Stimulated activated CD4-positive, alpha-beta T cell treated with anti-CD3 and anti-CD28 coated beads, Interleukin-4, amount 100 ng/mL, for 48 hours (primary cell): ENCODE measurements at places on chromosomes 2 and 18.

- DNase-seq, result no peak
Measured at GRCh38 chr18:24923138-24923537, 428.8 kb downstream of the ZNF521 start.

DNA sequence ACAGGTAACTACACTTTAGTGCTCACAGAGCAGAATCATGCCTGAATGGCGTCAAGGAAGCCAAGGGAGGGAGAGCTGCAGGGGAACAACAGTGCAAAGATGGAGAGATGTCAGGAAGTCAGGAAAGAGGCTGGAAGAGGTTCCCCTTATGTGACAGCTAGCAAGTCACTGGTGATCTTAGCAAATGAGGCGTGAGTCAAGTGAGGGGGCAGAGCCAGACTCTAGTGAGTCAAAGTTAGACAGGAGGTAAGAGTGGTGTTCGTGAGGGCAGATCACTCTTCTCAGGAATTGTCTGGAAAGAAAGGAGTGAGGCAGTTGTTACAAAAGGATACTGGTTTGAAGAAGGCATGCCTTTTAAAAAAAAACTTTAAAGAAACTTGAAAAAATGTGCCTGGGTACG is 87.1 kb downstream of the MEP1B start:
- DNase-seq, result no peak

DNA sequence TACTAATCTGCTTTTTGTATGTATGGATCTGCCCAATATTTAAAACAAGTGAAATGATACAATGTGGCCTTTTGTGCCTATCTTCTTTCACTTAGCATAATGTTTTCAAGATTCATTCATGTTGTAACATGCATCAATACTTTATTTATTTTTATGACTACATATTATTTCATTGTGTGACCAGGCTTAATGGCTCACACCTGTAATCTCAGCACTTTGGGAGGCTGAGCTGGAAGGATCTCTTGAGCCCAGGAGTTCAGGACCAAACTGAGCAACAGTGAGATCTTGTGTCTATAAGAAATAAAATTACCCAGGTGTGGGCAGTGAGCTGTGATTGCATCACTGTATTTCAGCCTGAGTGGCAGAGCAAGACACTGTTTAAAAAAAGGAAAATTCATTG is 33.2 kb downstream of the SPOPL start:
- no peak for DNase-seq

GRCh38 chr2:121529439-121530211 is 1.1 kb upstream of the RNU4ATAC start:
- peak; percentile 23 for DNase-seq

DNA sequence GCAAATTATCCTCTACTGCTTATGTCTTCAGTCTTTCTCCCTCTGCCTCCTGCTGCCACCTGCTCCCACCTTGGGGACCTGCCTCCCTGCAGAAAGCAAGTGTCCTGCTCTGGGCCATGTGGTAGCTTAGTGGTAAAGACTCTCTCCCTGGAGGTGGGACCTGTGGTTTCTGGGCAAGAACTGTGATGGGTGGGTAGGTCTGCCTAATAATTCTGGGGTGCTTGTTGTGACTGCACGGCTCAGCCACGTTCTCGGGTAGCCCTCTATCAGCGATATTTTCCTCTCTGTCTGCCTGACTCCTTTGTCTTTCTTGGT is 16.4 kb upstream of the CD28 start:
- DNase-seq, result no peak
